ENCODE measurements at places on chromosomes 4 and X.
A peak's percentile ranks its signal among the peaks of the same experiment; 100 is the strongest.

- no peak for DNase-seq
These were observed 75.2 kb upstream of the NUDT6 start for GRCh38 chr4:122997463-122998101.

GRCh38 chr4:31069151-31069550 is 349.0 kb downstream of the PCDH7 start:
- no peak for DNase-seq

- DNase-seq: peak; percentile 5
These were observed at the start of gene ARMCX4 for GRCh38 chrX:101485212-101485949. Gene ARMCX4, plus strand, starts transcription at chrX:101485456. Its CDS starts 3,134 bp downstream, at chrX:101488590.

GRCh38 chrX:84358271-84358670 is 144.0 kb downstream of the HDX start:
- no peak for DNase-seq

- no peak for DNase-seq
These were observed 54.0 kb upstream of the AMELX start for GRCh38 chrX:11239230-11239629.

DNA sequence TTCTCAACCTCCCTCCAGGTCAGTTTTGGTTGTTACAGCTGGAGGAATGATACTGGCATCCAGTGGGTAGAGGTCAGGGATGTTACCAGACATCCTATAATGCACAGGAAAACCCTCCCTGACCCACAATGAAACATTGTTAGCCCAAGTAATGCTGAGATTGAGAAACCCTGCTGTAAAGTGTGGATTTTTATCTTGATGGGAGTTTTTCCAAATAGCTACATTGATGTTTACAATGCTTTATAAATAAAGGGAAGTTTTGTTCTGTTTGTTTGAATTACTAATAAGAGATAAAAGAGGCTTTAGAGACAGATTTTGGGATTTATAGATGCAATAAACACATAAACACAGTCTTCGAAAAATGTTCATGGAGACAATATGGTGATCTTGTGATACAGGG is 194.0 kb upstream of the NUDT6 start:
- DNase-seq: no peak

DNA sequence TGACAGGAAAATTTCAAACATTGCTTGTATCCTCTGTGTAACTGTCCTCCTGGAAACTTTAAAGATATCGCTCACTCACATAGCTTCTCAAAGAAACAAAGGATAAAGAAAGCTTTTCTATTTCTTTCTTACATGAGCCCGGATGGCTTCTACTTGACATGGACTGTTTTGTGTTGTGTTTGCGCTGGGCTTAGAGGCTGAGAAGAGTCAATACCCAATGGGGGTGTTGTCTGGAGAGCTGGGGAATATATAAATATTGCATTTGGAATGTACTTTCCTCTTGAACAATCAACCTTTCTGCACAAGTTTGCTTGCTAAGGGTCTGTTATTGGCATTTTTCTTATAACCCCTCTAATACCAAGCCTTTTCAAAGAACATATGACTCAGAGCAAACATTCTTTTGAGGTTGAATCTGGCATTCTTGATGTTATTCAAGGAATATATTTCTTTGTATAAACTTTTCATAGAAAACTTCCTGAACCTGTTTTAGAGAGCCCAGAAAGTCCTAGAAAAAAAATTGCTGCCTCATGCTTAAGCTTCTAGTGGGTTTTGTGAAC is 331.9 kb downstream of the PACRGL start:
- DNase-seq: no peak

GRCh38 chr4:47717188-47717587 is 120.7 kb downstream of the CORIN start:
- no peak for DNase-seq

- DNase-seq: no peak
These were observed 1229.2 kb downstream of the ADGRL3 start for GRCh38 chr4:62429297-62429696.

- no peak for DNase-seq
These were observed 34.4 kb downstream of the AFAP1 start for GRCh38 chr4:7904952-7905915.

DNA sequence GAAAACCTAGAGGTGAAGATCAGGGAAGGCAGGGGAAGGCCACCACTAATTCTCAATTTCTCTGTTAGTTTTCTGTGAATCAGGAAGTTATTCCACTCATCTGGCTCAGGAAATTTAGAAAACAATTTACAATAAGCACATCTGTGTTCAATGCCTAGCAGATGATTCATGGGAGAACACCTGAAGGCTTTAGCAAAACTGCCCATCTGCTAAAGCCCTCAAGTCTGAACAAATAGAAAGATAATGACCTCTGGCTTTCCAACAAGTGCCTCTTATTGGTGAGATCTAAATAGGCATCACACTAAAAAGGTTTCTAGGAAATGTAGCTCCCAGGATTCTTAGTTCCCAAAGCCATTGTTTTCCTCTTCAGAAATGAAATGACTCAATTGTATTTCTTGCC is 122.1 kb upstream of the GNPDA2 start:
- DNase-seq: no peak
